ENCODE measurements at places on chromosomes 3 and 15.

DNA sequence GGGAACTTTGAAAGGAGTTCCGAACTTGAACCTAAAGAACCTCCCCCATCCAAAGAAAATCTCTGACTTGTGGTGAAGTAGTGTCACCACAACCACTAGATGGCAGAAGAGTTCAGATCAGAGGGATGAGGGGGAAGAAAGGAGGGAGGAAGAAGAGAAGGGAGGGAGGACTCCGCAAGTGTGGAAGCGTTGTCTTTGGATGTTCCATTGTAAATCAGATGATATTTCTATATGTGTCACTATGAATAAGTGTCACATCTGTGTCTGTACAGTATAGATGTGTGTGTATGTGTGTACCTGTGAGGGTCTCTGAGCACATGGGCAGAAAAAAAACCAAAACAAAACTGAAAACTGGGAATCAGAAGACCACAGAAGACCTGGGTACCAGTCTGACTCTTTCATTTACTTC, 16.9 kb downstream of the SLC24A1 start:
- peak; percentile 38 for DNase-seq

DNA sequence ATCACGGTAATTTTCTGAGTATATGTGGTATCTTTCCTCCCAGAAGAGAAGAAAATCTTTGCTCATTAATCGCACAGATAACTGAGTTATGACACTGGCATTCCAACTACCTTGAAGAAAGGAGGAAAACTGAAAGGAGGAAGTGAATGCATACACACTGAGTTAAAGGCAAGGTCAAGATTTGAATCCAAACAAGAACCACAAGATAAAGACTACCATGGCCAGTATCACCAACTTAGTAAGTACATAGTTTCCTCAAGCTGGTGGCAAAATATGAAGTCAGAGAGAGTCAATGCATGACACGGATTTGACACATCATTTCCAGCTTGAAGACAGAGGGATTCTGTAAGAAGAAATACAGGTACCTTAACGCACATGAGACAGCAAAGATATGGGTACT, 287.5 kb downstream of the ULK4 start:
- no peak for DNase-seq

DNA sequence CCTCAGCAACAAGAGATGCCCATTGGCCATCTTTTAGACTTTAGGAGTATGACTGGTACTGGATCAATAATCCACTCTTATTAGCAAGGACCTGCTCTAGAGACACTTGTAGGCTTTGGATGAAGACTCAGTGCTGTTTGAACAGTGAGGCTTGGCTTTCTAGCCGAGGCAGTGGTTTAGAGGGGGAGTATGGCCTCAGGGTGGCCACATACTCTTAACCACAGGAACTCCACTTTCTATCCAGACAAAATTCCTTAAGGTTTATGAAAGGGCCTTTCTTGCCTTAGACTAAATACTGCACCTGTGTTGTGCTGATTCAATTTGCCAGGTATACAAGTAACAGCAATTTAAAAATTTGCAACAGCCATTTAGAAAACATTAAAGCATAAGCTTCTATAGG, 1046.3 kb downstream of the DIPK2A start:
- no peak for DNase-seq

DNA sequence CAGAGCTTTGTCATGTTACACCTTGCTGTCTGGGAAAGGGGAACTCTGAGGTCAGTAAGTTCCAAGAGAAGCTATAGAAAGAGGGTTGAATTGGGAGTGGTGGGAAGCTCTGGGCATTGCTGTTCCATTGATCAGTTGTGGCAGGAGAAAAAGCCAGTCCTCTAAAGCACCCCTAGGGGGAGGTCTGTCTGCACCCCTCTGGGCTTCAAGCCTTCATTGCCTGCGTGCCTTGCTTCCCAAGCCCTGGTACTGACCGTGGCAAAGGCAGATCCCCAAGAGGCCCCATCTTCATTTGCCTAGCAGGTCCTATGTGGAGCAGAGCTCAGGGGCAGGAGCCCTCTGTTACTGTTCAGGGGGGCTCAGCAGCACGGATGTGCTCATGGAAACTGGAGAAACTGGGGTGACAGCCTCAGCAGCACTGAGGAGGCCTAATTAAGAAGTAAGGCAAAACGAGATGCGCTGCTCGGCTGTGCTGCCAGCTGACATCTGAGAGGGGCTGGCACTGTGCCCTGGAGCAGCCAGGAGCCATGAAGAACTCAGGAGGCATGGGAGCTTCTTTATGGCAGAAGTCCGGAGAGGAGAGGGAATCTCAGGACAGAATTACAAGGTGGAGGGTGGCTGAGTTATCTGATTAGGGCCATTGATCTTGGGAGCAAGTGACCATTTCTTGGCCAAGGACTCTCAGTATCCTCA, 270.9 kb downstream of the RPLP1 start:
- DNase-seq, result no peak

- DNase-seq, result no peak
Observed at GRCh38 chr15:71804226-71804625, 6.1 kb upstream of the NR2E3 start.
